Kidney (tissue), 22 donors: ENCODE measurements at places on chromosomes 12 and 14. TPM values are rescaled to one million over a fixed set of nuclear protein-coding genes. Genes with fewer than 3 reads are reported as not detected.

The NIN gene
- 3.6 TPM for polyA plus RNA-seq

The FBRSL1 gene
- 23.8 TPM for polyA plus RNA-seq

DNA sequence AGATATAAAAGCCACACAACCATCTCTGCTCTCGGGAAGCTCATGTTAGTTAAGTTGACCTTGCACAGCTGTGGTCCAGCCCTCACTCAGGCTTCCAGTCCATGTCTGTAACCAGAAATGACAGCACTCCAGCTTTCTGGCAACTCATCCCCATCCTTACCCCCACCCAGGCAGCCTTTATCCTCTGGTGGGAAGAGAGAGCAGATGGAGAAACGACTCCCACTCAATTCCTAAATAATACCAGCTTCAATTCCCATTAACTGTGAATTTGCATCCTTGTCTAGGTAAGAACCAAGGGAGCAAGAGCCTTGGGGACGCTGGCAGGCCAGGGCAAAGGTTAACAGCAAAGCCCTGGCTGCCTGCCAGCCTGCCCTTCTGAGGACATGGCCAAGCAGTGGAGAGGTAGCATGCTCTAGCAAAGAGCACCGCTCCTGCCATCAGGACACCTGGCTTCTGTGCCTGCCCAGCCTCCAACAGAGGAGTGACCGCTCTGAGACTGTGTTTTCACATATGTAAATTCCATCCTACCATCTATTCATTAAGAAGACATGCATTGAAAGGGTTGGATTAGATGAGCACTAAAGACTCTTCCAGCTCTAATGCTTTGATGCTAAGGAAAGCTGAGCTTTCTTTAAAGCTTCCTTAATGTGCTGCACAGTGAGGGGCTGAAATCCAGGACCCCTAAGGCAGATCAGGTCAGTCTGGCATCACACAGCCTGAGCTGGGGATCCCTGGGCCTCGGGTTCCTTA is 236.1 kb downstream of the GRIN2B start:
- DNase-seq: no peak

DNA sequence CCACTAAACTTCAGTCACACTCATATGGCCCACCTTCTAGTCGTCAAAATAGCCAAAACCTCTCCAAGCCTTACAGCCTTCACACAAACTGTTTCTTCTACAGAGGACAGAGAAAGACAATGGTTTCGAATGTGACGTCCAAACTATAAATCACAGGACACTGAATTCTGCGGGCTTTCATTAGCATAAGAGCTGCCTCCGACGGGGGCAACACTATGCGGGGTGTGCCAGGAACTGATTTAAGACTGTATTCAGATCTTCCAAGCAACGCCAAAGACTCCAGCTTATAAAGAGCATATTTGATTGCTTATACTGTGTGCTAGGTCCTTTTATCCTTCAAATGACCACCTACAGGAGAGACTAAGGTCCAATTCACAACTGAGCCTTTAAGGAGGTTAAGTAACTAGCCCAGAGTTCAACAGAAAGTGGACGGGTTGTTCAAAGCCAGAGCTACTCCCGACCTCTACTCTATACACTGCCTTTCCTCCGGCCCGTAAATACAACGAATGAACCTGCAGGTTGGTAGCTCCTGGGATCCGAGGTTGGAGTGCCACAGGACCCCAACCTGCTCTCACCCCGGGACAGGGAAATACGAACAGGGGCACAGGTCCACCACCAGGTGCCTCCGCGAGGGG is 575 bp downstream of the L2HGDH start:
- no peak for DNase-seq

The POLE gene
- polyA plus RNA-seq: 5.3 TPM

- DNase-seq: no peak
Observed at GRCh38 chr12:131077931-131078391, 124.3 kb downstream of the ADGRD1 start.
